Mammary epithelial cell (primary cell): ENCODE measurements at places on chromosomes 12 and 14. TPM values are rescaled to one million over a fixed set of nuclear protein-coding genes. Genes with fewer than 3 reads are reported as not detected.

The MAP1LC3B2 gene
- 2.9 and 8.0 TPM in 2 replicates for total RNA-seq

The LTB4R2 gene
- total RNA-seq, result 17.8 TPM

The HOXC11 gene
- 1.5 TPM for total RNA-seq

The TRIM9 gene
- total RNA-seq, result 0.67 TPM

The PLA2G1B gene
- not detected in 2 replicates for total RNA-seq

The DAO gene
- total RNA-seq, result not detected in 2 replicates

The PPP1R36 gene
- total RNA-seq, result 0.51 TPM in 1 of 2 replicates, not detected in the other

The ALDH6A1 gene
- 8.4 and 13.1 TPM in 2 replicates for total RNA-seq

The KRT77 gene
- total RNA-seq, result under 0.01 TPM

The ANO4 gene
- 1.5 and 2.5 TPM in 2 replicates for total RNA-seq

The PCED1B gene
- 2.3 TPM for total RNA-seq

The MIPOL1 gene
- 15.7 and 17.8 TPM in 2 replicates for total RNA-seq

The SLC24A4 gene
- total RNA-seq, result 0.03 and 0.05 TPM in 2 replicates

The NDUFB1 gene
- total RNA-seq, result 101 and 110 TPM in 2 replicates

The CDKN1B gene
- total RNA-seq, result 23.0 TPM

The PPP4R4 gene
- 6.3 TPM for total RNA-seq

The ASB2 gene
- total RNA-seq, result 0.17 TPM

The CATSPERB gene
- 0.21 and 0.61 TPM in 2 replicates for total RNA-seq

The NR1H4 gene
- not detected for total RNA-seq

The NAV3 gene
- total RNA-seq, result 19.5 and 25.0 TPM in 2 replicates

The SLC8A3 gene
- total RNA-seq, result not detected

The SRRM4 gene
- total RNA-seq, result not detected
